ENCODE measurements at places on chromosomes 13 and 19.

DNA sequence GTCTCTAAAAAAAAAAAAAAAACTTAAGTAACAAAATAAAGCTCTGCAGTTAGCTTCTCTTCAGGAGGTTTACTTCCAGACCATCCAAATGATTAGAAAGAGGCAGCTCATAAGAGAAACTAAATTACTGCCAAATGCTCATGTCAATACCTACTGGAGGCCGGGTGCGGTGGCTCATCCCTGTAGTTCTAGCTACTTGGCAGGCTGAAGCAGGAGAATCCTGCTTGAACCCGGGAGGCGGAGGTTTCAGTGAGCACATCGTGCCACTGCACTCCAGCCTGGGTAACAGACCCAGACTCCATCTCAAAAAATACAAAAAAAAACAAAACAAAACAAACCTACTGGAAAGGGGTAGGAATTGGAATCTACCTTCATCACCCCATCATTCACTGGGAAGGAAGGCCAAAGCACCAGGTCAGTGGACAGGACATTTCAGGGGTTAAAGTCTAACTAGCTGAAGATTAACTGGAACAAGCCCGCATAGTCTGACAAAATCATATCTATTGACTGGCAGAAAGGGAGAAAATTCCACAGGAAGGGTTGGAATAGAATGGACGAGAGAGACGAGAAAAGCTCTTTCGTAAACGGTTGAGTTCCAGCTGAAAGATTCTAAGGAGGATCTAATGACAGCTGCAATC is 1.3 kb downstream of the ZFP14 start:
- DNase-seq = no peak

GRCh38 chr13:69373747-69374425 is 733.7 kb upstream of the ATXN8OS start:
- no peak for DNase-seq

DNA sequence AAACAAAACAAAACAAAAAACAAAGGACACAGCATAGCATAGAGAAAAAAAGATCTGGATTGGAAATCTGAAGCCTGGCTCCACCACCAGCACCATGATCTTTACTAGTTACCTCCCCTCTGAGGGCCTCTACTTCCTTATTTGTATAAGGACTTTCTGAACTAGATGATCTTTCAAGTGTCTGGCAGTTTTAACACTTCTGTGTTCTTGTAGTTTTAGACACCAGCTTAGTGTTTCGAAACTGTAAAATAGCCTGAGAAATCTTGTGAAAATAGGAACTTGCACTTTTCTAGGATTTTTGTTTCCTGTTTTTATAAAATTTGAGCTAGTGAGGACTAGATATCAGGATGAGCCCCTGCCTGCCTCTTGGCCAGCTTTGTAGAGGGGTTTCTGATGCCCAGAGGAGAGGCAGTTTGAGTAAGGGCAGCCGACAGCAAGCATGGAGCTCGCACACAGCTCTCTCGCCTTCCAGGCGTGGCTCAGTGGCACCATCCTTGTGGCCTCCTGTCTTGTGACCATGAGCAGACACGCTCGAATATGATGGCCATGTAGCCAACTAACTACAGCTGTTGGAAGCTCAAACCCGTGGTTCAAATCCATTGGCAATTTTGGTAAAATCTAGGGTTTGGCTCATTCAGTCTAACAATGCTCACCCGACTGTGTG is 319.0 kb downstream of the KCNRG start:
- DNase-seq = no peak

DNA sequence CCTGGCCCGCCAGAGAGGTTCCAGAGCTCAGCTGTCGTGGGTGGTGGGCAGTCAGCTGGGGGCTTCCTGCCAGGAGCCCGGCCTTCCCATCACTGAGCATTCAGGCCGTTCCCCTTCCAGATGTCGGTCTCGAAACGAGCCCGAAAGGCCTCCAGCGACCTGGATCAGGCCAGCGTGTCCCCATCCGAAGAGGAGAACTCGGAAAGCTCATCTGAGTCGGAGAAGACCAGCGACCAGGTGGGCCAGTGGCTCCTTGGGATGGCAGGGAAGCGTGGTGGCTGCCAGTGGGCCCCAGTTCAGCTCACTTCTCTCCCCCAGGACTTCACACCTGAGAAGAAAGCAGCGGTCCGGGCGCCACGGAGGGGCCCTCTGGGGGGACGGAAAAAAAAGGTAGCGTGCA is 19.3 kb downstream of the HDGFL2 start:
- DNase-seq = no peak

DNA sequence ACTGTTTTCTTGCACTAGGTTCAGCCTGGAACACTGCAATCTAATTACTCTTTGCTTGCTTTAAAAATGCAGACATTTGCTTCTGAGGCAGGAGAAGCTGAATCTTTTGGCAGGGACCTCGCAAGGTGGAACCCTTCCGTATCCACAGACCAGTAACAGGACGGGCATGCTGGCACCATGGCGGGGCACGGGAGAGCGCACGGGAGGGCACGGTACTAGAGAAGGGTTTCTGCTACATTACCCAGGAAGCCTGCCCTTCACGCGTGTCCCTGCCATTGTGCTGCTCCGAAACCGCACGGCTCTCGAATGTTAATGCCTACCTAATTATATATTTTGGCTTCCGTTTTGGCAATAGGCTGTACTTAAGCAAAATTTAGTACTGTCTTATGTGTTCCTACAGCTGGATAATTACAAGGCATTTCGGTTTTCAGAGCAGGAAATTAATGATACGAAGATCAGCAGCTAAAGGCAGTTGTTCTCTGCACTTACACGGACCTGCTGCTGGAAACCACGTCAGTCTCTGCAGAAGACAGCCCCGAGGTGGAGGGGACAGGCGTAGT is 430.4 kb downstream of the IRS2 start:
- no peak for DNase-seq

DNA sequence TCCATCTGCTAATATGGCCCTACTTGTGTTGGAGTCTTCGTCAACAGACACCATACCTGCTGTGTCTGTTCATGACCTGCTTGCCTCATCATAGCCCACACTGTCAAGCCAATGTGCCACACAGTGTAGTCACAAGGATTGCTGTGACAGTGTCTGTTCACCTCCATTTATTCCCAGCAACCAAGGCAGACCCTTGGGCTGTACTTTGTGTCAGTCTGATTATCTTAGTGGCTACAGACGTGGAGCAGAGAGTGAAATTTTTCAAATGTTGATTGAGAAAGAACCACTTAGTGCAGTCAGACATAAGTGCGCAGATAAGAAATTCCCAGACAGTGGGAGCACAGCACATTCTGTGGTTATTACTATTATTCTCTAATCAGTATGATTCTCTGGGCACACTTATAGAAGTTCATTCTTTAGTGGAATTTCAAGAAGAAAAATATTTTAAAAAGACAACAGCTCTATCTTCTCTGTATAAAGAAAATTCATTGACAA is 184.6 kb downstream of the GPC6 start:
- DNase-seq = no peak

DNA sequence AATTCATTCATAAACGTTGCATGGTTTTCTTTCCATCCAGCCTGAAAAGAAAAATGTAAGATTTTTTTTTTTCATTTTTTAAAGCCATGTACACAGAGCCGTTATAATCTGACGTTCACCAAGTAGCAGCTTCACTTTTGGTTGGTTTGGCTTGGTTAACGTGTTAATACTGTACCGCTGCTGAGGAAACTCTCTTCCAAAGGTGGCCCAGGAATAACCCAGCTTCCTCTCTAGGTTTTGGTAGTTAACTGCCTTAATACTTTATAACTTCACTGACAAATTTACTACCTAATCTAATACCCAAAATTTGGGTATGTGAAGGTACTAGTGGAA is 1.7 kb downstream of the INTS6 start:
- DNase-seq = no peak

DNA sequence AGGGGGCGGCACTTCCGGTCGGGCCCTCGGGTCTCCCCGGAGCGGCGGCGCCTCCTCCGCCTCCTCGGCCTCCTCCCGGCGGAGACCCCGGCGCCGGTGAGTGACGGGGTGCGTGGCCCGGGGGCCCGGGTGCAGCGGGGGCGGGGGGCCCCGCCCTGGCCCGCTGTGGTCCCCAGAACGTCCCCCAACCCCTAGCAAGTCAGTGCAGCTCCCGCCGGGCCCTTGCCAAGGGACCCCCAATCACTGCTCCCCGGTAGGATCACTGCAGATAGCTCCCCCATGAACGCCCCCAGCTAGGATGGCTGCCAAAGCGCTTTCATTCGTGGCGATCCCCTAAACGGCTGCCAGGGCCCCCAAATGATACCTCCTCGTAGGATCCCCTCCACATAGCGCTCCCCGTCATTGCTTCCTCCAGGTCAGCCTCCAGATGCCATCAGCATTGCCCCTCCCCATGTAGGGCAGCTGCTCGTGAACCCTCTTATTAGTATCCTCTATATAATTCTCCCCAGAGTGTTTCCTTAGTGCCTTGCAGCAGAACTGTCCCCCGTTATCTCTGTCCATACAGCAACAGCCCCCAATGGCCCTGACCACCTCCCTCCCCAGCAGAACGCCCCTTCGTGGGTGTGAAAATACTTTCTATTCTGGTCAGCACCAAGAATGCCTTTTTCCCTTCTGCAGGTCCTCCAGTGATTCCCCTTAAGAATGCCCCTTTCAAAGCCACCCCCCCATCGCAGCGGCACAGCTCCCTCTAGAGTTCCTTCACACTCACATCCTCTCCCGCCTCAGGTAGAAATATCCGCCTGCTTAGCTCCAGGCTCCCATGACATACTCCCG is at the start of gene ZNF865:
ZNF865 (plus strand) TSS at position 11 of the 834 bp plus-strand sequence. CDS start 7,972 bp downstream, outside the sequence.
- DNase-seq = peak; percentile 91

DNA sequence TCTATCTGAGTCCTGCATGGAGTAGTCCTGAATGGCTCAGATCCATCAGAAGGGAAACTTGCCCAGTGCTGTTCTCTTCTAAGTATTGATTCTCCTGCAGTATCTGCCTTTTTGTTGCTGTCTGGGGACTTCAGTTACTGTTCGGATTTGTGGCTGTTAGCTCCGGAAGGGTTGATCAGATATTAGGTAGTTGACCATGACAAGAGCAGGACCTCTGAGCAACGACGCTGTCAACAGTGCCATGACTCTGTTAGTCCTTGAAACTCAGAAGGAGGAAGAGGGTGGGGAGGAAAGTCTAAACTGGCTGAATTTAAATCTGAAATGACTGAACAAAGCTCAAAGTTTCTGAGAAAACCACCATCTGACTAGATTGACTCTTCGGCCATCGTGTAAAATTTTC is 42.2 kb downstream of the CCNE1 start:
- DNase-seq = no peak

GRCh38 chr19:6211632-6212402 is 68.0 kb downstream of the MLLT1 start:
- DNase-seq = no peak

DNA sequence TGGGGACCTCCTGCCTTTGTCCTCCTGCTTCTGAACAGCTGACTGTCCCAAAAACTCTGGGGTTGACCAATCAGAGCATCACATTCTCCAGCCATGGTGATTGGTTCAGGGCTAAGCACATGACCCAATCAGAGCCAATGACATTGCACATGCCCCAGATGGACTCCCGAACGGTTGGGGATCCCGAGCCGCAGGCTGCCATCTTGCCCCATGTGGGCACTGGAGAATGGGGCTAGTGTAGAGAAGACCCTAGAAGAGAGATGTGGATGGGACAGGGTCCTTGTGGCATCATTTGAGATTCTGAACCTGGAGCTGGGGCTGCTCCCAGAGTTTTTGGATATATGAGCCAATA is 31.3 kb upstream of the PEPD start:
- no peak for DNase-seq

- peak; percentile 47 for DNase-seq
Observed at GRCh38 chr19:45098521-45099466, 5.8 kb downstream of the PPP1R37 start.

DNA sequence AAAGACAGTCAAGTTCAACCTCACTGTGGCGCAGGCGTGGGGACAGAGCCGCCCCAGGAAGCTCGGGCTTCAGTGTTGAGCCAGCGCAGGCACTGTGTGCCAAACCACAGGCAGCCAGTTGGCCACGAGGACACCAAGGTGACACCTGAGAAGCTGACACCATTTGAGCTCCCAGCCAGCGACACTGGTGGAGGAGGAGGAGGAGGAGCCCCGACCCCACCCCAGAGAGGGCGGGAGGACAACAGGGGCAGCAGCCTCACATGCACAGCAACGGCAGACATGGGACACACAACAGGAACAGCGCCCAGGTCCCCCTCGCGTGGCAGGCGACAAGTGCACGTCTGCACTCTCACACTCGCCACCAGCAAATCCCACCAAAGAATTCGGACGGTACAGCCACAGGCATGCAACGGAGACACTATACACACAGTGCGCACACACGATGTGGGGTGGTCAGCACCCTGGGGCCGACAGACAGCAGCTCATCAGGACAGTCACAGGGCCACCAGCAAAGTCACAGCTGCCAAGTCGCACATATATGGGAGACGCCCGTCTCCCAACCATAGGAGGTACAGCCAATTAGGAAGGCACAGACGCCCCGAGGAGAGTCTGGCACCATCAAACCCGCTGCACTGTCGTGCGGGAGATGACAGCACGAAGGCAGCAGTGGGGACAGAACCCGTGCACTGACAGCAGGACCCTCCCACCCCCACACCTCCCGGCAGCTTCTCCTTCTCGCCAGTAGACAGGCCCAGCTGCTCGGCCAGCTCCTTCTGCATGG is 3.4 kb downstream of the EIF3G start:
- no peak for DNase-seq

- no peak for DNase-seq
Observed at GRCh38 chr19:40560092-40560507, 16.6 kb upstream of the SHKBP1 start.

DNA sequence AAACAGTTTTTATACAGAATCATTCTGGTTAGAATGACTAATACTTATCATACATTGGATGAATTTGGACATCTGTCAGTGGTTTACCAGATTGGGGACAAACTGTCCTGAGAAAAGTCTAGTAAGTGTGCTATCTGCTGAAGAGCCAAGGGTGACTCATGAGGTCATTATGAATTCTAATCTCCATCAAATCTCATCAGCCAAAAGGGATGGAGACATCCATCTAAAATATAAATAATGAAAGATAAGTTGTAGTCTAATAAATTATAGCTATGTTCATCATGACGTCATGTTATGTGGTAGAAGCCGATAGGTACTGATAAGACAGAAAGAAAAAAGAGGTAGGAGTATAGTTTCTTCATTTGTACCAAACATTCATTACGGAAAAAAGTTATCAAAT is 804.4 kb downstream of the PCDH9 start:
- DNase-seq = peak; percentile 62

DNA sequence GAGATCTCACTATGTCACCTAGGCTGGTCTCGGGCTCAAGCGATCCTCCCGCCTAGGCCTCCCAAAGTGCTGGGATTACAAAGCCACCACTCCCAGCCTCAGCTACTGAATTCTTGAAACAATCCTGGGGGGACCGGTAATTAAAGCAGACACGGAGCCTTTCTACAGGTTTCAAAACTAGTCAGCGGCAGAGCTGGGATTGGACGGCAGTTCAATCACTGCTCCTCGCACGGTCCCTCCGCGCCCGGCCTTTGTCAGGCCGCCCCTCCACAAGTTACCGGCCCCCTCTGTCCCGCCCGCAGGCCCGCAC is 229 bp downstream of the BORCS8 start:
- no peak for DNase-seq

GRCh38 chr13:25210842-25211569 is 38.9 kb upstream of the AMER2 start:
- DNase-seq = no peak

DNA sequence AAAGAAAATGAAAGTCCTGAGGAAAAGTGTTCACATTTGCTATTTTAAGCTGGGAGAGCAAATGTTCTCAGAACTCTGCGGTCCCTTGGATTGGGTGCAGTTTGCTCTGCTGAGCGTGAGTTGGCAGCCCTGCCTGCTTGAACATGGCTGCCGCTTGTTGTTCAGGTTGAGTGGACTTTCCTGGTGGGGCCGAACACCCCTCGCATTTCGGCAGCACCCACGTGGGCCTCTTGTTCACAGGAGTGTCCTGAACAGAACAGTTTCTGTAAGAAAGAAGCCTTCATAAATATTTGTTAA is 10.8 kb upstream of the RNF113B start:
- no peak for DNase-seq

Data from cardiac fibroblast (primary cell).